ENCODE measurements at places on chromosomes 5 and 9.
A peak's percentile ranks its signal among the peaks of the same experiment; 100 is the strongest.

- no peak for DNase-seq
These were observed 42.3 kb downstream of the COL23A1 start for GRCh38 chr5:178547753-178548415.

- no peak for DNase-seq
These were observed 98.8 kb upstream of the NFIL3 start for GRCh38 chr9:91522481-91522880.

DNA sequence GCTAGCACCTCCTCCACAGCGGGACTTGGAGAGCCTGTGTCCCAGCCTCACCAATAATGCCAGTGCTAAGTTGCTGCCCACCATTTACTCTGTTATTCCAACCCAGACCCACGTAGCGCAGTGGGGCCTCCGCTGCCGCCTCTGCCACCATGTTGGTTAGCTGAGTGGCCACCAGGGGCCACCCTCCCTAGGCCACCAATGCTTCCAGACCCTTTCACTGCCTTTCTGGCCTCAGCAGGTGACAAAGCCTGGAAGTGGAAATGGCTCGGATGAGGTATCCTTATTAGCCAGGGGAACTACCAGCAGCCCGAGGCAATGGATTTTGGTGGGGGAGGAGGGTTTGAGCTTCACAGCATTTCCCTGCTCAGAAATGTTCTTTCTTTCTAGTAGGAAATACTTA, 110.1 kb downstream of the OSTF1 start:
- peak; percentile 72 for DNase-seq

DNA sequence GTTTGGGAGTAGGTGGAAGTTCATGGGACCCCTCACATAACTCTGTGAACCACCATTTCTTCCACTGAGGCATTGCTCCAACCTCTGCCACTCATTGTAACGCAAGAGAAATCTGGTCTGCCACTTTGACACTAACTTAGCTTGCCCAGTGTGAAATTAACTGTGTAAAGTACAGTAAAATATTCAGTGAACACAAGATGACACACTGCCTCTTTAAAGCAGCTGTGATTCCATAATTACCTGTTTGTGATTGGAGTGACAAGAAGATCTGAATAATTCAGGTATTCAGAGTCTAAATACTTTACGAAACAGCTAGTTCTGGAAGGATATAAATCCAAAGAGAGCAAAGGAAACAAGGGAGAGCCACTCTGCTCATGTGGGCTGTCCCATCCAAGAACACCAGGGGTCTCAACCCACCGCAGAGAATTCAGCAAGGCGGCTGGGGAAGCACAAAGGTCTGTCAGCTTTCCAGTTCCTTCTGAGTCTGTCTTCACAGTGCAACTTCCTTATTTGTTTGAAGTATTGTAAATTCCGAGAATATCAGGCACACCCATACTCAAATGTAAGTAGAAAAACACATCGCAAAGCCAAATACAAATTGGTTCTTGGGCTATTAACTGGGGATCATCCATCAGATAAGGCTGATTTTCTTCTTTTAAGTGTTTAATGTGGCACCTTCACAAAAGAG, 86.9 kb downstream of the GNAQ start:
- peak; percentile 31 for DNase-seq

GRCh38 chr5:165525271-165525670, 2019.9 kb downstream of the MAT2B start:
- no peak for DNase-seq

DNA sequence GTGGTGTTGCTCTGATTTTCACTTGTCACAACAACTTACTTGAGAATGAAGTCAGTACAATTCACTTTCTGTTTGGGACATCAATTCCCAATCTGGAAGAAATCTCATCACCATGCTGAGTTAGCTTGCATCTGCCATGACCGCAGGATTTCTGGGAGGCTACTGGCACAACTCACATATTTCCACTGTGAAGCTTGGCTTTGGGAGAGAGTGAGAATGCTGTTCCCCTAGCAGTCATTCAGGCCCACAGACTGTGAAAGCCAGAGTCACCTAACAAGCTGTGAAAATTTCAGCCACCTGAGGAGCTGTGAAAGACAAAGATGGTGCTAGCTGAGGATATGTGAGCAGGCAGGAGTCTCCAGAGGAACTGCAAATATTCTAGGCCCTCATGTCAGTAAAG, 365.2 kb upstream of the TUSC1 start:
- DNase-seq = no peak

DNA sequence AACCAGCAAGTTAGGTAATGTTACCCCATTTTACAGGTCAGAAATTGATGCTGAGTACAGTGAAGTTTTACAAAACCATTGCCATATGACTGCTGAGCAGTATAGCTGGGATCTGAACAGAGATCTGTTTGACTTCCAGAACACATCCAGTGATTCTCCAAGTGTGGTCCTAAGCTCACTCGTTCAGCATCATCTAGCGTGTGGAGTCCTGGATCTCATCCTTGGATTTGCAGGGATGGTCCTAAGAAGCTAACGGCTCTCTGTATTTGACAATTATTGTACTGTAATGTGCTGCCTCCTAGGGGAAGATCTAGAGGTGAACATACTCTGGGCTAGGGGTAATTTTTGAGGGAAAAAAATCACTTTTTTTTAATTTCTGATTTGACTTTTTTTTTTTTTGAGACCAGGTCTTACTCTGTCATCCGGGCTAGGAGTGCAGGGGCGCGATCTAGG, 1.4 kb downstream of the SLC26A2 start:
- peak; percentile 29 for DNase-seq

- no peak for DNase-seq
These were observed 52.9 kb downstream of the ZNF462 start for GRCh38 chr9:106915851-106916250.

DNA sequence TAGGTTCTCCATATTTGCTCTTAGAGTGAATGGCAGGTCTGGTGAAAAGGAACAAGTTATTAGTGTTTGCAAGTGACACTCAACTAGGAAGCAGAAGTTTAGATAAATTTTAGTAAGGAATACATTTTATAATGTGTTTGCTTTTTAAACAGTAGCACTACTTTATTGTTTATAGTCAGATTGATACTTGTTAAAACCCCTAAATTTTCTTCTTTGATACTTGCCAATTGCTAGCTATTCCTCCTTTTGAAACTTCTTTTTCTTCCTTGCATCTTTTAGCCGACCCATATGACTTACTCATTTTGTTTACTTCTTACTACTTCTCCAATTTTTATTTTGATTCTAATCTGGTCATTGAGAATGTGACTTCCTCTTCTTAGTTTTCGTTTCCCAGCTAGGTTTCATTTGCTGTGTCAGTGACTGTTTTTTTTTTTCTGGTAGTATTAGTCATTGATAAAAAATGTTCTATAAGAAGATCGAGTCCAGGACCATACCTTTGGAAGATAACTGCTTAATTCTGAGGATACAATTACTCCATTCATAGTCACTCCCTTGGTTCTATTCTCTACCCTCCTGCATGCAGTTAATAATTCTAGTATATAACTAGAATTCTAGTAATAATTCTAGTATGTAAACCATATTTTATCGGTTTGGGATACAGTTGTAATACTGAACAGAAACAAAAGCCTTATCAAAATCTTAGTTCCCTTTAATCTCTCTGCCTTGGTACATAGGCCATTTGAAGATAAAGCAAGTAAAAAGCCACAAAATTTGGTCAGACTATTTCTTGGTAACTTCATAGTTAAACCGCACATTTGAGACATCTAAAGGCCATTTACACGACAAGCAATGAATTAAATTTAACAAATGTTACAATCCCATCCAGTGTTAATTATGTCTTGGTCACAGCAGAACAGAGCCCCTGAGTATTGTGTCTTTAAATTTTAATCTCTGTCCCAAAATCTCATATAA, 2.8 kb upstream of the RICTOR start:
- no peak for DNase-seq

DNA sequence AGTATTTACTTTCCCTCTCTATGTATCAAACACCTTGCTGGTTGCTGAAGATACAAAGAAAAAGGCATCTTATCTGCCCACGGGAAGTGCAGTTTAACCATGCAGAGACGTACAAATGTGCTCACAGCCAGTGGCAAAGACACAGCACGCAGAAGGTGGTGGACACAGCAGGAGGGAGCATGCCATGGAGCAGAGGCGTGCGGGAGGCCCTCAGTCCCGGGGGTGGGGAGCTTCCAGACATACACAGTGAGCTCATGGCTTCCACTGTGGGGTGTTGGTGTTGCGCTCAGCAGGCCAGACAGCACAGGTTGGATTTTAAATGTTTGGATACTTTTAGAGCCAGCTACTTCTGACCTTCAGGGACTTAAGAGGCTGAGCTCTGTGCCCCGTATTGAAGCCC, 8.8 kb upstream of the BARX1 start:
- DNase-seq = no peak

DNA sequence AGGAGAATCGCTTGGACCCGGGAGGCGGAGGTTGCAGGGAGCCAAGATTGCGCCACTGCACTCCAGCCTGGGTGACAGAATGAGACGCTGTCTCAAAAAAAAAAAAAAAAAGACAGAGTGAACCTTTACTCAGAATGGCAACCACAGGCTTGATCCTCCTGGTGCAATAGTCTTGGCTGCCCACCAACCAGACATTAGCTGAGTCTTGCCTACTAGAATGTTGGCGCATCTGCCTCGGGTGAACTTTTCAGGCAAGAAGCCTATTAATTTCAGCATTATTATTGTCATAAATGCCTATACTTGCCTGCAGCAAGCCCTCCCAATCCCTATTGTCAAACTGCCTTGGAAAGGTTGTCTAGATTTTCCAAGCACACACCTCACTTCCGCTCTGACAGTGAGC, 4.2 kb downstream of the SERINC5 start:
- DNase-seq = no peak

GRCh38 chr5:180807046-180807445, 4.4 kb upstream of the MGAT1 start:
- no peak for DNase-seq

GRCh38 chr9:104094534-104095015, 466 bp downstream of the SMC2 start:
- DNase-seq = peak; percentile 83

GRCh38 chr9:136171009-136171800, 33.7 kb downstream of the LHX3 start:
- DNase-seq = peak; percentile 87

DNA sequence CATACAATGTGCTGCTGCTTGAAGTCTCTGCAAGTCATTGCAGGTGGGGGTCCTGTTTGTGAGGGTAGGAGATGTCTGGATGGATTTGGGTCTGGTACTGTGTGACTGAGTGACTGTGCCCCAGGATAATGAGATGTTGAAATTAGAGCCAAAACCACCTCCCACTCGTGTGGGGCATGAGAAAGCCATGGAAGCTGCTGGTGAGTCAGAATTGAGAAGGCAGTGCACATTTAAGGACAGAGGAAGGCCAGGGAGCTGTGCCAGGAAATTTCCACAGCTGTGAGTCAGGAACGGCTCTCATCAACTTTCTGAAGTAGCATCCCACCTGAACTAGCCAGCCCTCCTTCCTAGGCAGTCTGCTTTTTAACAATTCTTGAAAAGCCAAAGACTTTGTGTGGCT, 229.8 kb downstream of the DRD1 start:
- DNase-seq = no peak

All from iPS-NIHi11 (cell line).